CD4-positive, alpha-beta T cell treated with Interleukin-12 subunit alpha and Interleukin-12 subunit beta, for 1 hour (primary cell): ENCODE measurements at places on chromosomes 3 and 15.

GRCh38 chr3:101123081-101123480, 129.9 kb upstream of the ABI3BP start:
- DNase-seq = no peak

GRCh38 chr3:94081884-94082283, 19.0 kb downstream of the NSUN3 start:
- DNase-seq = no peak

DNA sequence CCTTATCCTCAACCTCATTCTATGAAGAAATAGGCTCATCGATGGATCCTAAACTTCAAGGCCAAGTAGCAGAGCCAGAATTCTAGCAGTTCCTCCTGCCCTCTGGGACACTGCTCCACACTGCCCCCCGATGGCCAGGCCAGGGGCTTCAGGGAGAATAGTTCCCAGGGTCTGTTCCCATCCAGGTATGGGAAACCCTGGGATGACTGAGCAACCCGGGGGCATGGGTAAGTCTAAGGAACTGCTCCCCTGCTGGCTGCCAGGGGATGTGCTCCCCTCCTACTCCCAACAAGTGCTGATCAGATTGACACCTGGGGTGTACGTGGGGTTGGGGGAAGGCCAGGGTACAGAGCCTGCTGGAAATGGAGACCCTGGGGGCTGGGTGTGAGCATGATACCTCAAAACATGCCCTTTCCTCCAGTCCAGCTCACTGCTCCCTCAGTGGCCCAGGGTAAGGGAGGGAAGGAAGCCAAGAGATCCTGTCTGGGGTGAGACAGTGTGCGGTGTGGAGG, 7.6 kb downstream of the ULK3 start:
- DNase-seq = peak; percentile 38

DNA sequence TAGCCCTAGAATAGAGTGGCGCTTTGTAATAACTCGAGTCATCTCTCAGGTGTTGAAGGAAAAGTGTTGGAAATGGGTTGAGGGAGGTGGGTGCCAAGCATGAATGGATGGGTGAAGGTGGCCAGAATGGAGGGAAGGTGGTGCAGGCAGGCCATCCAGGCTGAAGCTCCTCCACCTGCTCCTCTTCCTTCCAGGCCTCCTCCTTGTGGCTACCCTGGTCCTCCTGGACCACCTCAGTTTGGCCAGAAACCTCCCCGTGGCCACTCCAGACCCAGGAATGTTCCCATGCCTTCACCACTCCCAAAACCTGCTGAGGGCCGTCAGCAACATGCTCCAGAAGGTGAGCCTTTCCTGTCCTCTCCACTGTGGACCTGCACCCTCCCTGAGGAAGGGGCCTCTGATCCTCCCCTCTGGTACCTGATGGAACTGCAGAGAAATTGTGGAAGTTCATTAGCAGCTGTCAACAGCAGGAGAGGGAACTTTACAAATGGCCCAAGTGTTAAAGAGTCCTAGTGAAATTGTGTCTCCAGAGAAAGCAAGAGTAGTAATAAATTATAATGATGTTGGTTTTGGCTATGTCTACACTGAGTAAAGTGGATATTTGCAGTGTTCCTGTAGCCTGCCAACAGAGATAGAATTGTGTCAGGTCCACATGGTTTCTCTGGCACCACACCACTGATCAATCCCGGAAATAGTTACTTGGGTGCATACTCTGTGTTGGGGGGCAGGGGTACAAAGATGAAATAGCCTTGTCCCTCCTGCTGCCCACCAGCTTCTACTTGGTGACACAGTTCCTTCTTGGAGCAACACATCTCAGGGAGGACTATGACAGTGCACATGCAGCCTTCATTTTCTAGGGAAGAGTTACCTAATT, 1.6 kb downstream of the IL12A start:
- DNase-seq = no peak

DNA sequence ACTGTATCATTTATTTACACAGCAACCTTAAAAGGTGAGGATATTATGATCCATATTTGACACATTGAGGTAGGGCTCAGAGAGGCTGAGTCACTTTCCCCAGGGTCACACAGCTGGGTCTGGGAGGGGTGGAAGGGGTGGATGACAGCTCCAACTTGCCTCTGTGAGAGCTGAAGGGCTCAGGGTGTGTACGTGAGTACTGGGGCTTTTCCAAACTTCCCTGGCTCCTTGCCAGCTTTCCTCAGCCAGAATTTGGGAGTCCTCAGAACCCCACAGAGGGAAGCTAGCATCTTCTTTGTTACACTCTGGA, 58.3 kb upstream of the SLC6A11 start:
- no peak for DNase-seq

- no peak for DNase-seq
Observed at GRCh38 chr3:46122091-46122490, 86.0 kb downstream of the CCR1 start.

GRCh38 chr15:70341566-70341965, 243.8 kb upstream of the TLE3 start:
- DNase-seq = no peak

DNA sequence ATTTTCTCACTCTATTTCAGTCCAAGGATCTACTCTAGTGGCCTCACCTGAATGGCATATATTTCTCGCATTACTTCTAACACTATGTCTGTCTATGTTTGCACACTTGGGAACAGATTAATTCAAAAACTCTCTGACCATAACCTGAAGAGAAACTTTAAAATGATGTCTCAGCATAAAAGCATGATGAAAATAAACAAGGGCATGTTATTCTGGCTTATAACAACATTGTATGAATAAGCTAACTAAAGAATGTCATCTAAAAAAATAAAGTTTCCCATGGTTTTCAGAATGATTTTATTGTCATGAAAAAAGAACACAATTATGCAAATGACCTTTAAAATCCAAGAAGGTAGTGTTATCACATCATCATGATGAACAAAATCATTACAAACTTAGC, 85.5 kb upstream of the ROBO2 start:
- no peak for DNase-seq

GRCh38 chr15:31365655-31366127, 39.1 kb downstream of the KLF13 start:
- DNase-seq = peak; percentile 80

DNA sequence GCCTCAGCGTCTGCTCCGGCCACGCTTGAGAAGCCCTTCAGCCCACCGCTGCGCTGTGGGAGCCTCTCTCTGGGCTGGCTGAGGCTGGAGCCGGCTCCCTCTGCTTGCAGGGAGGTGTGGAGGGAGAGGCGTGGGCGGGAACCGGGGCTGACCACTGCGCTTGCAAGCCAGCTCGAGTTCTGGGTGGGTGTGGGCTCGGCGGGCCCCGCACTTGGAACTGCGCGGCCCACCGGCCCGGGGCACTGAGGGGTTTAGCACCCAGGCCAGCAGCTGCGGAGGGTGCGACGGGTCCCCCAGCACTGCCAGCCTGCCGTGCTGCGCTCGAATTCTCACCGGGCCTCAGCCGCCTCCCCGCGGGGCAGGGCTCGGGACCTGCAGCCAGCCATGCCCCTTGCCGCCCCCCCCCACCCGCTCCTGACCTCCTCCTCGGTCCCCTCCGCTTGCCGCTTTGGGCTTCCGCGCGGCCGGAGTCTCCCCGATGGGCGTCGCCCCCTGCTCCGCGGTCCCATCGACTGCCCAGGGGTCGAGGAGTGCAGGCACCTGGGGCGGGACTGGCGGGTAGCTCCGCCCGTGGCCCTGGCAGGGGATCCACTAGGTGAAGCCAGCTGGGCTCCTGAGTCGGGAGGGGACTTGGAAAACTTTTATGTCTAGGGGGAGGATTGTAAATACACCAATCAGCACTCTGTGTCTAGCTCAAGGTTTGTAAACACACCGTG, 106.7 kb downstream of the RAP2B start:
- DNase-seq = no peak

- DNase-seq = peak; percentile 3
Observed at GRCh38 chr3:120622870-120623726, 27.0 kb downstream of the NDUFB4 start.

DNA sequence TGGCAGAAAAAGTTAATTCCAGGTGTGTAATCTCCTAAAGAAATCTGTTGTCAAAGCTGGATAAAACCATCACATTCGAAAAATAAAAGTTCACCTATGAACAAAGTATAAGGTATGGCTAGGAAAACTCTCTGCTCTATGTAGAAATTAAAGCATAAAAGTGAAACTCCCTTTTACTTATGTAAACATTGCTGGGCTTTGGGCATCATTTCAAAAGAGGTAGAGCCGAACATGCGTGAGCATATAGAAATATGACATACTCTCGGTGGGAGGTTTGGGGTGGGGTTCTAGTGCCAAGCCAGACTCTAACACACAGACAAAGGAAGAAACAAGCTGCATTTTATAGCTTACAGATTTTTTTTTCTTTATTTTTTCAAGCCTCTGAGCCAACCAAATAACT, 306.8 kb upstream of the ATP11B start:
- DNase-seq = no peak

DNA sequence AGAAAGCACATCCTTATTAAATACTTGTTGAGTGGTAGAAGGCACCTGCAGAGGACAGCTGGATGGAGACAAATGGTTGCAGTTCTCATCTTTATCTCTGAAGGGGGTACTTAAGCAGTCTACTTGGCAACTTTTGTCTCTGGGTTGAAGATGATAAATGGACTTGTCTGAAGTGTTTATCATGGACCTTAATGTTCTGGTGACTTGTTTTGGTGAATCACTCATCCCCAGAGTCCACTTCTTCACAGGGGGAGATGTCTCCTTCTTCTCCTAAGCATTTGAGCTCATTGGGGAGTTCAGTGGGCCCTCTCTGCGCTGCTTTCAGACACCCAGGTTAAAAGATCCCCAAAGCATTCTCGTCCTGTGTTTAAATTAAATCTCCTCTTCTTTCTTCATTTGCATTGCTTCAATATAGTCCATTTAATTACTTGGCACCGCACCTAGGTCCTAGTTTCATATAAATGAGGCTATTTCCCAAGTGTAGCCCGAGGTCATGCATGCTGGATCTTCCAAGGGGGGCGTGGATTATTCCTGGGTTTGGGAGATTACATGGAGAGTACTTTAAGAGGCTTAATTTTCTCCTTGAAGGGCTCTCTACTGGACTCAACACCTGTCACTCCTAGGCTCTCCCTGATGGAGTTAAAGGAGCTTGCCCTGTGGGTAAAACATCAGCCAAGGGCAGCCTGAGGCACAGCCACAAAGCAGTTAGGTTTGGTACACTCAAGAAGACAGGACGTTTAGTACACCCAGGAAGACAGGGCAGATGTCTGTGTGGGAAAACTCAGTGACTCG, 239.3 kb upstream of the C2CD4B start:
- DNase-seq = no peak

DNA sequence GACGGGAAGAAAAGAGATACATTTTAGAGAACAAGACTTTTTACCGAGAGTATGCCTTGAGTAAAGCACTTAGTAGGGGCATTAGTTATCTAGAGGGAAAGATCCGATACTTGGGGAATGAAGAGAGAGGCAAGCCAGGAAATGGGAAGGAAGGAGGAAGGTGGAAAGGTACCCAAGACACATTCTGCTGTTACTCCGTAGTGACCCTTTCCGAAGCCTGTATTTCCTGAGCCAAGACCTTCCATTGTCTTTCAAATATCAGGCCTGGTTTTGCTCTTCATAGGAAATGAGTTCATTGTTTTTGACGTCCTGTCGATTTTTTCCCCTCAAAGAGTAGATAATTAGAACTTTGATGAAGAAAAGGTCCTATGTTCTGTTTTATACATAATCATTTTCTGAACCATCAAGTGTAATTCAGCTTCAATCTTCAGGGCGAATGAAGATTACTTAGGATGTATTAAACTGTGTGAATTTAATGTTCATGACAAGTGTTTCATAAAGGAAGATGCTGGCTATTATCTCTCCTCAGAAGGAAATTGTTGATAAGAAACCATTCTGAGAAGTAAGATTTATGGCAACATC, 95.7 kb downstream of the PPM1L start:
- DNase-seq = no peak

- no peak for DNase-seq
Observed at GRCh38 chr3:1734494-1735122, 364.1 kb upstream of the CNTN4 start.

- DNase-seq = peak; percentile 0
Observed at GRCh38 chr15:62306851-62307504, 141.9 kb upstream of the C2CD4B start.

- no peak for DNase-seq
Observed at GRCh38 chr15:48802867-48803266, 8.0 kb downstream of the CEP152 start.

DNA sequence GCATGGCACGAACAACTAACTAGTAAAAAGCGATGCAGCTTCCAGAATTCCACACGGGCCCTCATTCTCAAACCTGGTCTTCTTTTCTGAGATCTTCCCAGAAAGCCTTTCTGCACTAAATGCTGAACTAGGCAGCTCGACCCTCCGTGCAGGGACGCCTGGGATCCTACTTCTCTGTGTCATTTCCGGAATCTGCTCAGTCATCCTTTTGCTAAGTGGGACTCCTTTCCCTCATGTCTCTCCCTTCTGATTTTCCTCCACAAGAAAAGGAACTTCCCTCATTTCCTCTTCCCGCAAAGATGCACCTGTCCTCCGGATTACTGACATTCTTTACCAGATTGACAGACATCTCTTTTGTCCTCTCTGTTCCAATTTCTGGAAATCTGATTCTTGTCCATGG, 9.2 kb upstream of the HES1 start:
- no peak for DNase-seq

GRCh38 chr3:101119535-101119934, 126.3 kb upstream of the ABI3BP start:
- no peak for DNase-seq

DNA sequence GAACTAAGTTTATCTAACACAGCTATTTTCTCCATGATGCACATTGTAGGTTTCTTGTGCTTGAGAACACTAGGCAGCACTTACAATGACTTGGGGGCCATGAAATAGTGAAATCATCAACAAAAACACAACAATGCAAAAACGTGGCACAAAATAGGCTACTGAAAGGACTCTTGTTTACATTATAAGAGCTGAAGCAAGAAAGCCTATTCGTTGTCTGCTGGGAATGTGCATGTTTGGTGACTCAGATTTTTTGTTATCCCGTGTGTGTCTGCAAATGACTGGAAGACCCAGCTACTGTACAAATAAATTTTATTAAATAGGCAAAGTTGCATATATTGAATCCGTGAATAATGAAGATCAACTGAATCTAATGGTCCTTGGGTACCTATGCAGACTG, 85.0 kb downstream of the TCF12 start:
- no peak for DNase-seq

GRCh38 chr3:138442433-138442832, 8.0 kb downstream of the ESYT3 start:
- no peak for DNase-seq

GRCh38 chr3:58047826-58048225, 39.6 kb downstream of the FLNB start:
- no peak for DNase-seq

DNA sequence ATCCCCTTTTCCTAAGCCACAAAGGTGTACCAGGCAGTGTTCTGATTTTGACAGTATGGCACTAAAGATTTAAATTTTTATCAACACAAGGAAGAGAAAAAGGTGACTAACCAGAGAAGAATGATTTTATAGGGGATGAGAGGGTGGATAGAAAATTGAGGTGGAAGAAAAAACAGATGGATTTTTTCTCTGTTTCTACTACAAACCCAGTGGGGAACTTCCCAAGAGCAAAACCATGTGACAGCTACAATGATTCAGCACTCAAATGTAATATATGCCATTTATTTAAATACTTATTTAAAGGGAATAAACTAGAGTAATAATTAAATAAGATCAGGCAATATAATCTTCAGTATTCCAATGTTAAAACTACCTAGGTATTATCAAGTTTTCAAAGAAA, 11.1 kb downstream of the DCUN1D1 start:
- DNase-seq = no peak

GRCh38 chr3:81967393-81967792, 205.9 kb upstream of the GBE1 start:
- DNase-seq = no peak
